CD14-positive monocyte (primary cell): ENCODE measurements at places on chromosomes 12 and 14. TPM values are rescaled to one million over a fixed set of nuclear protein-coding genes. Genes with fewer than 3 reads are reported as not detected.

- no peaks in the 10 kb centered on the region for H3K36me3 ChIP-seq
- no peak for DNase-seq
- H3K27ac ChIP-seq, result no peak overlapping the region
- H3K4me1 ChIP-seq, result no peaks in the 10 kb centered on the region
- H3K4me3 ChIP-seq, result no peak overlapping the region
Measured at GRCh38 chr12:22299294-22299912, 35.1 kb downstream of the ST8SIA1 start.

DNA sequence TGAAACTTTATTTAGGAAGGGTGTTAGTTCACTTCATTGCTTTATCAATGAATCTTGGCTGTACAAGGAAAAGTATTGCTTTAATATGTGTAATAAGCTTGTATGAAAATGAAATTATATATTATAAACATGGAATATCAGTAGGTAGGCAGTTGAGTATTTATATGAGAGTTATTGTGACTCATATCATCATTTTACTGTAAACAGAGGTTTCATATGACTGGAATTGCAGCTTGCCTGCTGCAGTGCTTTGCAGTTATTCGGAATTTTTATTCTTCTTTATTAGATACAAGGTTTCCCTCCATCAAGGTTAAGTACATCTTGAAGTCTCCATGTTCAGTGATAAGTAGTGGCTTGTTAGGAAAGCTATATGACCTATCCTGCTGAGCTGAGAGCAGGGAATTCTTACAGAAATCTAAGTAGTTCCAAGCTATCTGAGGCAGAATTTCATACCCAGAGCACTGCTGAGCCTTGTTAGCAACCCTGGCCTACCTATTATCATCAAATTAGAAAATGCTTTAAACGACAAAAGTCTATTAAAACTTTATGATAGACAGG lies 111.2 kb downstream of the MGST1 start:
- no peak overlapping the region for H3K4me3 ChIP-seq
- no peaks in the 10 kb centered on the region for H3K36me3 ChIP-seq
- no peak for DNase-seq
- H3K27me3 ChIP-seq, result no peaks in the 10 kb centered on the region

Gene PTPN11
- polyA plus RNA-seq, result 41.9 TPM

Gene SRP54
- 12.4 and 25.4 TPM in 2 replicates for polyA plus RNA-seq

DNA sequence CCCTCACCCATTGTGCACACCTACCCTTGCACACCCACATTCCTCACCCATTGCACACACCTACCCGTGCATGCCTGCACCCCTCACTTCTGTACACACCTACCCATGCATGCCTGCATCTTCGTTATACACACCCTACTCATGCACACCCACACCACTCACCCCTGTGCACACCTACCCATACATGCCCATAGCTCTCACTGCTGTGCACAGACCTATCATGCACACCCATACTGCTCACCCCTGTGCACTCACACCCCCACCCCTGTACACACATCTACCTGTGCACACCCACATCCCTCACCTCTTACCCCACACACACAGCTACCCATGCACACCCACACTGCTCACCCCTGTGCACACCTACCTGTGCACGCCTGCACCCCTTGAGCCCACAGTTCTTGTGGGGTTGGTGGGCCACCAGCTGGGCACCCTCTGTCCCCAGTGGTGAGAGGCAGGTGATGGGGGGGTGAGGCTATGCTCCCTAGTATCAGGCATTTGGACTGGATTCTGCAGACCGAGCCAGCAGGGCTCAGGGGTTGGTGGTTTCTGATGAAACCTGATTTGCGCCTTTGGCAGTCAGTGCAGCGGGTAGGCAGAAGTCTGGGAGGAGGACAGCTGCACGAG lies 15.6 kb downstream of the CEP170B start:
- DNase-seq, result no peak
- no peaks in the 10 kb centered on the region for H3K36me3 ChIP-seq
- H3K4me1 ChIP-seq, result no peaks in the 10 kb centered on the region

- no peak overlapping the region for H3K27ac ChIP-seq
- no peaks in the 10 kb centered on the region for H3K36me3 ChIP-seq
- no peaks in the 10 kb centered on the region for H3K27me3 ChIP-seq
- no peaks in the 10 kb centered on the region for H3K4me1 ChIP-seq
Measured at GRCh38 chr12:88570103-88570502, 10.2 kb downstream of the KITLG start.

DNA sequence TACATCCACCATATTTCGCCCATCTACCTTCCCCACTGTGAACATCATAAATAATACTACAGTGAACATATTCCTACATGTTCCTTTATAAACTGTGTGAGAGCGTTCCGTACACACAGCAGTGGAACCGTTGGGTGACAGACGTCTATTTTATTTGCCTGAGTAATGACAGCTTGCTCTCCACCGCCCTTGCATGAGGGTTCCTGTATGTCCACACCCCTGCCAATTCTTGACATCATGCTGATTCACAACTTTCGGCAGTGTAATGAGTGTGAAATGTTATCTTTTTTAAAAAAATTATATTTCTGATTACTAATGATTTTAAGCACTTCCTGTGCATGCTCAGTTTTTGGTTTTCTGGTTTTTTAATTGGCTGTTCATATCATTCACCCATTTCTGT lies 4.3 kb upstream of the RAD52 start:
- H3K4me3 ChIP-seq, result no peak overlapping the region
- peak; percentile 3 for DNase-seq
- H3K27ac ChIP-seq, result no peak overlapping the region
- no peaks in the 10 kb centered on the region for H3K27me3 ChIP-seq

Gene PPFIA2
- polyA plus RNA-seq, result not detected

- H3K27me3 ChIP-seq, result peaks cover 59% of the 10 kb centered on the region
- H3K27ac ChIP-seq, result no peak overlapping the region
- no peaks in the 10 kb centered on the region for H3K36me3 ChIP-seq
- no peak overlapping the region for H3K4me3 ChIP-seq
- no peak for DNase-seq
Measured at GRCh38 chr14:35532783-35533356, 1.1 kb upstream of the INSM2 start.

Gene BATF
- polyA plus RNA-seq, result 20.9 TPM

GRCh38 chr12:18589316-18589715 lies 148.5 kb downstream of the PLCZ1 start:
- no peaks in the 10 kb centered on the region for H3K36me3 ChIP-seq

DNA sequence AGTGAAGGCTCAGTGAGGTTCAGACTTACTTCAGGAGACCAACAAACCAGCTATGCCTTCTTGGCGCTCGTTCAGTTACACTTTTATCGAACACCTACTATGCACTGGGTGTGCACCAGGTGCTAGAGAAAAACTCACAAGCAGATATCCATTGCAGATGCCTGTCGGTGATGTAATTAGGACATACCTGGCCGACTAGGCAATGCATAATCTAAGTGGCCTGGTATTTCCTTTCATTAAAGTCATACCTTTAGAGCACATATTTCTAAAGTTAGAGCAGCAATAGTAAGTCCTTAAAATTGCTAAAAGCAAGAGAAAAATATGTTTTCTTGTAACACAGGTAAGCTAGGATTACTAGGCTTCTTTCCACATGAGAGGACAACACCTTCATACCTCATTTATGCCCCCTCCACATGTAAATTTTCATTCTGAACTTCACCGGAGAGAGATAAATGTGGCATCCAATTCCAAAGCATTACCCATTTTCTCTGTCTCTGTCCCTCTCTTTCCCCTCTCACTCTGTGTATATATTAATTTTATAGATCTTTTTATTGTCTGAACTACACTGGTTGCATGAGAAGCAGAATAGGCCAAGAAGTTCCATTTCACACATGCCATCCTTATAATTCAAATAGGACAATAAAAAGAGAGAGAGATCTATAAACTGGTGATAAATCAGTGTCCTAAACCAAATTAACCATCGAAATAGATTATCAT lies 242.2 kb downstream of the SPTSSA start:
- peaks cover 4% of the 10 kb centered on the region for H3K27me3 ChIP-seq
- no peaks in the 10 kb centered on the region for H3K36me3 ChIP-seq
- H3K27ac ChIP-seq, result no peak overlapping the region
- DNase-seq, result no peak

GRCh38 chr12:47651368-47652254 lies 54.2 kb downstream of the RPAP3 start:
- no peaks in the 10 kb centered on the region for H3K36me3 ChIP-seq
- H3K4me1 ChIP-seq, result peaks cover 19% of the 10 kb centered on the region
- peak; percentile 46 for DNase-seq
- H3K27me3 ChIP-seq, result no peaks in the 10 kb centered on the region

DNA sequence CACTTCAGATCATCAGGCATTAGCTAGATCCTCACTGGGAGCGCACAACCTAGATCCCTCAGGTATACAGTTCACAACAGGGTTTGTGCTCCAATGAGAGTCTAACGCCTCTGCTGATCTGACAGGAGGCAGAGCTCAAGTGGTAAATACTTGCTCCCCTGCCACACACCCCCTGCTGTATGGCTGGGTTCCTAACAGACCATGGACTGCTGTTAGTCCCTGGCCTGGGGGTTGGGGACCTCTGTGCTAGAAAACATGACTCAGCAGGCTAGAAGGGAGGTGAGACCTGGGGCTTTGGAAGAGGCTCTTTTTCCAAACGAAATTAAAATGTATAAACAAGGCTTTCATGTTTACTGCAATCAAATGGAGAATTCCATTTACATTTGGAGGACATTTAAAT lies 691.1 kb downstream of the FLRT2 start:
- H3K4me3 ChIP-seq, result no peak overlapping the region
- H3K27me3 ChIP-seq, result no peaks in the 10 kb centered on the region
- H3K36me3 ChIP-seq, result no peaks in the 10 kb centered on the region
- DNase-seq, result no peak
- H3K27ac ChIP-seq, result no peak overlapping the region

GRCh38 chr12:111445726-111446581 lies 40.2 kb downstream of the SH2B3 start:
- DNase-seq, result no peak
- peaks cover 66% of the 10 kb centered on the region for H3K4me1 ChIP-seq
- H3K4me3 ChIP-seq, result no peak overlapping the region
- peaks cover 67% of the 10 kb centered on the region for H3K36me3 ChIP-seq
- no peaks in the 10 kb centered on the region for H3K27me3 ChIP-seq
- H3K27ac ChIP-seq, result peak overlapping the region; percentile 75

Gene ZNF891
- polyA plus RNA-seq, result 0.18 TPM

- no peaks in the 10 kb centered on the region for H3K27me3 ChIP-seq
- no peak for DNase-seq
- H3K4me3 ChIP-seq, result no peak overlapping the region
- H3K27ac ChIP-seq, result no peak overlapping the region
- no peaks in the 10 kb centered on the region for H3K36me3 ChIP-seq
- no peaks in the 10 kb centered on the region for H3K4me1 ChIP-seq
Measured at GRCh38 chr12:83920821-83921547, 991.6 kb downstream of the SLC6A15 start.

- no peaks in the 10 kb centered on the region for H3K36me3 ChIP-seq
- H3K27ac ChIP-seq, result no peak overlapping the region
Measured at GRCh38 chr12:13197032-13197431, 506 bp downstream of the EMP1 start.

- H3K4me1 ChIP-seq, result no peaks in the 10 kb centered on the region
- no peak for DNase-seq
- H3K4me3 ChIP-seq, result no peak overlapping the region
- H3K27me3 ChIP-seq, result no peaks in the 10 kb centered on the region
- no peaks in the 10 kb centered on the region for H3K36me3 ChIP-seq
Measured at GRCh38 chr14:95761436-95761835, 47.5 kb upstream of the TCL1A start.

DNA sequence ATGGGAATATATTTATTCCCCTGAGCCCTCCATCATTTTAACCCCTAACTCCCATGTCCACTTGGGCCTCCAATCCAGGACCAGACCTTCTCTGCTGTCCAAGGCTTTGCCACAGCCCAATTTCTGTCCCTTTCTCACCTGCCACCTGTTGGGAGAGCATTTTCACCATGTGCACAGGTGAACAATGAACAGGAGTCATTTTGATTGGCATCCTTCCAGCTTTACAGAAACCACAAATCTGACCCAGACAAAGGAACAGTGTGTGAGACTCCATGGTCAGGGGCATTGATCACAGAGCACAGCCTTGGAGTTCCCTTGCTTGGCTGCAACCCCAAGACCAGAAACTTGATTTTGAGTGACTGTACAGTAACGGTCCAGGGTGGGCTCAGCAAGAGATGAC lies 91.9 kb downstream of the CRACR2A start:
- H3K4me3 ChIP-seq, result no peak overlapping the region
- peaks cover 100% of the 10 kb centered on the region for H3K36me3 ChIP-seq
- H3K27ac ChIP-seq, result no peak overlapping the region
- no peaks in the 10 kb centered on the region for H3K27me3 ChIP-seq

DNA sequence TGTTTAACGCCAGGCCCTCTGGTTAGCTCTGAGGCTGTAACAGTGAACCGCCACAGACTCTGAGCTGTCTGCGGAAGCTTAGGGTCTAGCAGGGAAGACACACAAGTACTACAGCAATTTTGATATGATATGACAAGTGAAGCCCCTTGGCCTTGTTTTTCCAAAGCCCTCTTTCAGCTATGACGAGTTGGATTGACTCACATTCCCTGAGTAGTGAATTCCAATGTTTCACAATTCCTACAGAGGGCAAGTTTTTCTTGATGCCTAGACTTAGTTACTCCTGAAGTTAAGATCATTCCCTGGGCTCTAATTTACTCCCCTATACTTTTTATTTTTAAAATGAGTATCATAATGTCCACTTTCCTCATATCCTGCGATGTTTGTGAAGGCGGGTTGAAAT lies 53.3 kb upstream of the CISTR start:
- H3K36me3 ChIP-seq, result no peaks in the 10 kb centered on the region
- no peak overlapping the region for H3K27ac ChIP-seq
- H3K4me3 ChIP-seq, result no peak overlapping the region
- no peak for DNase-seq
- peaks cover 40% of the 10 kb centered on the region for H3K27me3 ChIP-seq
- H3K4me1 ChIP-seq, result no peaks in the 10 kb centered on the region

Gene OR4E2
- polyA plus RNA-seq, result not detected

GRCh38 chr14:64580467-64580866 lies 30.7 kb downstream of the PPP1R36 start:
- H3K4me3 ChIP-seq, result no peak overlapping the region
- no peaks in the 10 kb centered on the region for H3K4me1 ChIP-seq
- no peaks in the 10 kb centered on the region for H3K36me3 ChIP-seq
- no peak for DNase-seq
- no peak overlapping the region for H3K27ac ChIP-seq

DNA sequence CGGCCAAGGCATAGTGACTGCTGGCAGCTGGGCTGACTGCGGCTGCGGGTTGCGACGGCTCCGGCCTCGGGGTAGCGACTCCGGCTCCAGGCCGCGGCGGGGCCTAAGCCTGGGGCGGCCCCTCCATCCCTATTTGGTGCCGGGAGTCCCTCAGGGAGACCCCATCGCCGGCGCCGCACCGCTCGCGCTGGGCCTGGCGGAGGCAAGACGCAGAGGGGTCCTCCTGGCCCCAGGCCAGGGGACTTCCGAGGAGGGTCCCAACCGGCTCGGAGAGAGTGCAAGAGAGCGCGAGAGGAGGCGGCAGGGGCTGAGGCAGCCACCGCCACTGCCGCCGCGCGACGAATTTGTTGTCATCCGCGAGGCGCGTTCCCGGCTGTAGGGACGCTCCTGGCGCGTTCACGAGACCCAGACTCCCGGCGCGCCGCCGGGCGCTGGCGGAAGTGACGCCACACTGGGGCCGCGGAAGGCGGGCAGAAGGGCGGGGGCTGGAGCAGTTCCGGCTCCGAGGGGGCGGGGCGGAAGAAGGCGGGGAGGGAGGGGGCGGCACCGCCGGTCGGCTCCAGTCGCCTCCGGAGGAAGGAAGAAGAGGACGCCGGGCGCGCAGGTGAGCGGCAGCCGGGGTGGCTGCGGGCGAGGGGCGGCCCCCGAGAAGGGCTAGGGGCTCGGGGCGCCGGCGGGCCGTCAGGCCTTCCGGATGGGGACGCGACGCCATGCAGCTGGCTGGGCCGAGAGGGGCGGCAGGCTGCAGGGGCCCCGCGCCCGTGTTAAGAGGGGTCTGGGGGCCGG lies at the start of the genes ATG2B and GSKIP:
TSS of gene ATG2B (minus strand) at position 377 of the 786 bp plus-strand sequence. CDS start at position 12, 365 bp downstream.
TSS of gene GSKIP (plus strand) at position 562 of the 786 bp plus-strand sequence. CDS start 18,722 bp downstream, outside the sequence.
- H3K4me3 ChIP-seq, result peak within 1 kb of the TSS; percentile 95
- H3K27ac ChIP-seq, result peak within 1 kb of the TSS; percentile 90
- DNase-seq, result peak; percentile 89
- H3K4me1 ChIP-seq, result peaks cover 31% of the 10 kb centered on the region
- no peaks in the 10 kb centered on the region for H3K27me3 ChIP-seq
